Right lung (tissue), 10 donors: ENCODE measurements at places on chromosomes 3 and 15. TPM values are rescaled to one million over a fixed set of nuclear protein-coding genes. Genes with fewer than 3 reads are reported as not detected.

Gene EOGT
- 44.5 TPM for polyA plus RNA-seq

DNA sequence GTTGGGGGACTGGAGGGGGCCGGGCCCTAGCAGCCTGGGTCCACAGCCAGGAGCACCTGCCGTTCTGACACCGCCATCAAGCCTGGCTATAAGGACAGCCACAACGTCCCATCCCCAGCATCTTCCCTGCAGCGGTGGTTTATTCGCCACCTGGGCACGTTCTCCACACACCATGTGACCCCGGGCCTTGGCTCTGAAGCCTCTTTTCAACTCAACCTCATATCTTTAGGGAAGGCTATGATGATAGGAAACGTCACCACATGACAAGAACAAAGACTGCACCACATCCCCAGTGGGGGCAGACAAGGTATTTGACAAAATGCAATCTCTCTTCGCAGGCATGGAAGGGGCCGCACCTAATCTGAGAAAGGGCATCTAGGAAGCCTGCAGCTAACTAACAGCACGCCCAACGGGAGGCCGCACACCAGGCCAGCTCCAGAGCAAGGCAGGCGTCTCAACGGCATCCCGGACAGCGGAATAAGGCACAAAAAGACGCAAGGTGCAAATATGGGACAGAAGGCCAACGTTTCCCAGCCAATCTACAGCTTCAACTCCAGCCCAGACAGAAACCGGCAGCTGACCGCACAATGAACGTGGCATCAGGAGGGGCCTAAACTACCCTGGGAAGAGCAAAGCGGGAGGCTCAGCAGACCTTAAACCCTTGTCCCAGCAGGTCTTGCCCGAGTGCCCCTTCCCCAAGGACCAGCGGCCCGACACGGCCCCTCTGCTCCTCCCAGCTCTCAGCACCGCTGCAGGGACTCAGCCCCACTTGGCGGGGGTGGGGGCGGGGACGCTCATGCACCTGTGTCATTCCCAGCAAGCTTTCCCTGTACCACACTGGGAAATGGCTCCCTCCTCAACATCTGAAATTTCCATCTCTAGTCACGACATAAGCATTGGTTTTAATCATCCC lies 41.9 kb downstream of the NIPA2 start:
- DNase-seq = no peak

Gene FEZF2
- not detected for polyA plus RNA-seq

Gene CCR4
- polyA plus RNA-seq = 2.1 TPM
